ENCODE measurements at places on chromosomes 2 and 18. TPM values are rescaled to one million over a fixed set of nuclear protein-coding genes. Genes with fewer than 3 reads are reported as not detected.

Gene MRO
- total RNA-seq, result not detected

GRCh38 chr2:15555760-15556193 lies 5.4 kb downstream of the NBAS start:
- peaks cover 27% of the 10 kb centered on the region for H3K36me3 ChIP-seq
- H3K27ac ChIP-seq, result peak overlapping the region; percentile 14
- no peak for DNase-seq

DNA sequence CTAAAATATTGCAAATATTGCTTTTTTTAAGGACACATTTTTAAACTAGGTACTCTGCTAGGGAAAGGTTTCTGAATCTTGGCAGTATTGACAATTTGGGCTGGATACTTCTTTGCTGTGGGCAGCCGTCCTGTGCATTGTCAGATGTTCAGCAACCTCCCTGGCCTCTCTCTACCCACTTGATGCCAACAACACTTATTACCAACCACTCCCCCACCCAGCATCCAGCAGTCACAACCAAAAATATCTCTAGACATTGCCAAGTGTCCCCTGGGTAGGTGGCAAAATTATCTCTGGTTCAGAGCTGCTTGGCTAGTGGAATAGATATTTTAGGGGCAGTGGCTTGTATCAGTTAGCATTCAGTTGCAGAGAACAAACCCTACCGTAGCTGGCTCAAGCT lies 114.3 kb upstream of the PNPT1 start:
- H3K27me3 ChIP-seq, result no peaks in the 10 kb centered on the region
- H3K4me3 ChIP-seq, result no peak overlapping the region
- peaks cover 32% of the 10 kb centered on the region for H3K4me1 ChIP-seq
- DNase-seq, result no peak
- no peak overlapping the region for H3K27ac ChIP-seq

DNA sequence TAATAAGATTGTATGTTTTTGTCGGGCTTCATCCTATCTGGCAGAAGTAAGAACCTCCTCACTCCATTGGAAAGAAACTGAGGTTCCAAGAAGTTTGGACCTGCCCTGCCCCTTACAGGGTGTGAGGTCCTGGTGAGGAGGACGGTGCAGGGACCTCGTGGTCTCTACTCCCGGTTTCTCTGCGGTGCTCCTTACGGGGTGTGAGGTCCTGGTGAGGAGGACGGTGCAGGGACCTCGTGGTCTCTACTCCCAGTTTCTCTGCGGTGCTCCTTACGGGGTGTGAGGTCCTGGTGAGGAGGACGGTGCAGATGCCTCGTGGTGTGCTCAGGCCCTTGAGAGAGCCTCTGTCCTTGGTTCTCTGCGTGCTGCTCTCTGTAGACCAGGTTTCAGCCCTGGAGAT lies 5.2 kb downstream of the CTDP1 start:
- no peaks in the 10 kb centered on the region for H3K27me3 ChIP-seq
- DNase-seq, result no peak
- H3K36me3 ChIP-seq, result no peaks in the 10 kb centered on the region
- peaks cover 30% of the 10 kb centered on the region for H3K4me1 ChIP-seq

GRCh38 chr2:189794310-189794709 lies 10.1 kb downstream of the PMS1 start:
- H3K4me3 ChIP-seq, result no peak overlapping the region
- DNase-seq, result no peak
- peaks cover 49% of the 10 kb centered on the region for H3K36me3 ChIP-seq
- H3K27me3 ChIP-seq, result no peaks in the 10 kb centered on the region
- H3K27ac ChIP-seq, result no peak overlapping the region

Gene CD302
- total RNA-seq, result 13.9 TPM

Gene IL37
- total RNA-seq, result 7.2 TPM

DNA sequence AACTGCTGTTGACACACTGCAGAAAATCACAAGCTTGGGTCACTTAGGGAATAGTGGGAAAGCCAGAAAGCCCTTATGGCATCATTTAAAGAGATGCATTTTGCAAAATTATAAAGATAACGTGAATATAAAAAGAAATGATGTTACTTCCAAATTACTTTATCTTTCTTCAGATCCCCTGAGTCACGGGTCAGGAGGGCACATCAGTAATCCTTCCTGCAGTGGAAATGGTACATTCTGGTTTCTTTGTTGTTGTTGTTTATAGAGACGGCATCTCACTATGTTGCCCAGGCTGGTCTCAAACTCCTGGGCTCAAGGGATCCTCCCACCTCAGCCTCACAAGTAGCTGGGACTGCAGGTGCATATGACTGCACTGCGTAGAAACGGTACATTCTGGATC lies 9.8 kb upstream of the EPG5 start:
- no peak overlapping the region for H3K27ac ChIP-seq
- no peaks in the 10 kb centered on the region for H3K27me3 ChIP-seq
- H3K4me3 ChIP-seq, result no peak overlapping the region
- H3K4me1 ChIP-seq, result no peaks in the 10 kb centered on the region
- no peak for DNase-seq
- H3K36me3 ChIP-seq, result no peaks in the 10 kb centered on the region

Gene UGT1A5
- total RNA-seq, result 0.56 TPM

- H3K4me3 ChIP-seq, result no peak overlapping the region
- H3K27me3 ChIP-seq, result no peaks in the 10 kb centered on the region
- H3K36me3 ChIP-seq, result peaks cover 14% of the 10 kb centered on the region
- no peak overlapping the region for H3K27ac ChIP-seq
Observed at GRCh38 chr18:35711227-35711626, 129.7 kb downstream of the GALNT1 start.

DNA sequence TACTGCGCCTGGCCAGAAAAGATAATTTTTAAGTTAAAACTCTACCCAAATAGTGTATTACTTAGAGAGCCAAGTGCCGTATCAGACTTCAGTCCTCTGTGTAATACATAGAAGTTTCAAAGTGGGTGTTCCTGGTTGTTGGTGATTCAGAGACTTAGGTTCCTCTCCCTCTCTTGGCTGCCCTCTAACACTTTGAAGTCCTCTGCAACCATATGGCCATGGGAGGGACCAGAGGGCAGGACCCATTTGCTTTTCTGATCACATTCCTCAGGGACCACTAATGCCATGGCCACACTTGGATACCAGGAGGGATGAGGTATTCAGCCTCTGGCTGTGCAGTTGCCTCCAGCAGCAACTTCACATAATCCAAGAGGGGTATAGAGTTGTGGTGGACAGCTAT lies 131.5 kb downstream of the CAPN13 start:
- H3K27ac ChIP-seq, result no peak overlapping the region
- no peak overlapping the region for H3K4me3 ChIP-seq
- no peaks in the 10 kb centered on the region for H3K4me1 ChIP-seq
- DNase-seq, result no peak
- H3K36me3 ChIP-seq, result no peaks in the 10 kb centered on the region
- no peaks in the 10 kb centered on the region for H3K27me3 ChIP-seq
